NCI-H2081 treated with DMSO at 0.1 percent for 48 hours (cell line): ENCODE measurements at places on chromosomes 11 and 22.

- DNase-seq: no peak
Measured at GRCh38 chr11:76462317-76462716, 17.5 kb downstream of the EMSY start.

DNA sequence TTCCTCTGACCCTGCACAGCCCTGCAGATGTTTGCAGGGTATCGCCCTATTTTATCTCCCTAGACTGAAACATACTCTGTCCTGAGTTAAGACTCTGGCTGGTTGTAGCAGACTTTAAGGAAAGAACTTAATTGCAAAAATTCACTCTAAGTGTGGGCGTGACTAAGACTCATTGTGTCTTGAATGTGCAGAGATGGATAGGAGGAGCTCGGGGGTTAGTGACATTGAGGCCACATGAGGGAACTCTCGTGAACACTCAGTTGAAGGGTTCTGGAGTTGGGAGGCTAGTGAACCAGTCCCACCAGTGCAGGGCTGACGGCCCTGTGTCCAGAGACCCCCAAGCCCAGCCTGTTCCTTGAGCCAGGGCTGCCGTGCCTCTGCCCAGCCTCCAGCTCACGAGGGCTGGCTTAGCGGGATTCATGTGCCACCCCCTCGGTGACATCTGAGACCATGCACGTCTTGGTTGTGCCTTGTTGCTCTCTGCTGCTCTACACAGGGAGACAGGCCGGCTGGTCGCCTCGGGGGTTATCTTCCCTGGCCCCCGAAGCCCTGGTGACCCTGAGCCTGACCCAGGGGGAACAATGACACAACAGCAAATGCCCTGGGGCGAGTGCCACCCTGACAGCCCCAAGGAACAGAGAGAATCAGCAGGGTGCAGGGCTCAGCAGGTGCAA, 11.4 kb upstream of the TBX1 start:
- DNase-seq: no peak

GRCh38 chr22:46240907-46241306, 9.2 kb downstream of the CDPF1 start:
- DNase-seq: no peak

- DNase-seq: no peak
Measured at GRCh38 chr11:6705905-6706535, 22.9 kb upstream of the MRPL17 start.

DNA sequence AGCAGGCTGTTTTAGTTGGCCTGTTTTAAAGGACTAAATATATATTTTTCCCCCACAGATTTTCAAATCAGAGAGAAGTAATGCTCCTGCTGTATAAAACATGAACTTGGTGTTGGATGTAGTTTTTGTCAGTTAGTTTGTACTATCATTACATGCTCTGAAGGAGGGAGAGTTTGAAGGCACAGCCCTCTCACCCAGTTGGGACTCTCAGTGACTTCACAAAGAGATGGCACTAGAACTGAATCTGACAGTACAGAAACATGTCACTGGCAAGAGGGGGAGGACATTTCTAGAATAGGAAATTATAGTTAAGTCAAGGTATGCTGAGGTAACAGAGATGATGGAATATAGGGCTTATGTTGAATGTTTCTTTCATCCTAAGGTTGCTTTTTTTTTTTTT, 21.0 kb upstream of the C1QTNF4 start:
- DNase-seq: no peak

- DNase-seq: no peak
Measured at GRCh38 chr11:96123301-96123700, 199.4 kb upstream of the MTMR2 start.

DNA sequence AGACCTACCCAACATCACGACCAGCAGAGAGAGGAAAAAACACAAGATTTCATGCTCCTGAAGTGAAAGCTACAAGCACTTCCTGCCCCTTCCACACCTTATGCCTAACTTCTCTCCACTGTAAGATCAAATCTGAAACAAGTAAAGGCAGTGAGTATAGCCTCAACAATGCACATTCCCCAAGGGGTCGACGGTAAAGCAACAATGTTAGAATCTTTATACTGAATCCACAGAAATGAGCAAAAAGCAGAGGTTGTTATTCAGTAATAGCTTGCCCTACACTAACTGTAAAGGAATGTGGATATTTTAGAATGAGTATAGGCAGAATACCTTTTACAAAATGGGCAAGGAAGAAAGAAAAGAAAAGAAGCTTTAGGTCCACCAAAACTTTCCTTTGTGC, 15.6 kb downstream of the ARFGAP3 start:
- no peak for DNase-seq

- DNase-seq: no peak
Measured at GRCh38 chr11:2748061-2748813, 48.4 kb upstream of the KCNQ1OT1 start.

- no peak for DNase-seq
Measured at GRCh38 chr11:30712749-30713148, 126.6 kb upstream of the MPPED2 start.

- no peak for DNase-seq
Measured at GRCh38 chr11:9230296-9230695, 34.9 kb downstream of the DENND5A start.

- no peak for DNase-seq
Measured at GRCh38 chr22:50338860-50339462, 4.2 kb upstream of the PPP6R2 start.

DNA sequence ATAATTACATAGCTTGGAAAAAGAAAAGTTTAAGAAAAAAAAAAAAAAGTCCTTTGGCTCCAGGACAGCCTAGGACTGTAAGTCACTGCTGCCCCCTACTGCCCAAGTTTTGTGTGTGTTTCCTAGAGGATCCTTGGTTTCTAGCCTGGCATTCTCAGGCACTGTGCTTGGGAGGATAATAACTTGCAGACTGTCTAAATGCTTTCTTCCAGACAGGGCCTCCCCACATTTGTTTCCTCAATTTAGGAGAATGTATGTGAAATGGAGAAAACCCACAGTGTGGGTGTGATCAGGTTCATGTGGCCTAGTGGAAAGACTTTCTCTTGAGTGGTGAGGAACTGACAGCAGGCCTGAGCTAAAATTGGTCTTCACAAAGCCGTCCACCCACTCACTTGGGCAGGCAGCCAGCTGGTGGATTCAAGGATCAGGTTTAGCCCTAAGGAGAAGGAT, 191.0 kb downstream of the NAV2 start:
- DNase-seq: peak; percentile 32

DNA sequence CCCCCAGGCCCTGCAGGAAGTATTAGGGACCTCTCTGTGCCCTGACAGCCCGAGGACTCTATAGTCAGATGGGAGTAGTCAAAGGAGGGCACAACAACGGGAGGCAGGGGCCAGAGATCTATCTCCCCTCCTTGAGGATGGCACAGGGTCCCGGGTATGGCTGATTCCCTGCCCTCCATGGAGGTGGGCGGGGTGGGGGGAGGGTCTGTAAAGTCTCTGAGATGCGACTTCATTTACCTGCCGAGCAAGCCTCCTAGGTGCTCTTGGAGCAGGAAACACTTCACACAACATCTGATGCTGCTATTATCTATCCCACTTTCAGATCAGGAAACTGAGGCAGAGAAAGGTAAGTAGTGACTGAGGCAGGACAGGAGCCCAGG, 769 bp upstream of the CDC42EP1 start:
- DNase-seq: no peak

DNA sequence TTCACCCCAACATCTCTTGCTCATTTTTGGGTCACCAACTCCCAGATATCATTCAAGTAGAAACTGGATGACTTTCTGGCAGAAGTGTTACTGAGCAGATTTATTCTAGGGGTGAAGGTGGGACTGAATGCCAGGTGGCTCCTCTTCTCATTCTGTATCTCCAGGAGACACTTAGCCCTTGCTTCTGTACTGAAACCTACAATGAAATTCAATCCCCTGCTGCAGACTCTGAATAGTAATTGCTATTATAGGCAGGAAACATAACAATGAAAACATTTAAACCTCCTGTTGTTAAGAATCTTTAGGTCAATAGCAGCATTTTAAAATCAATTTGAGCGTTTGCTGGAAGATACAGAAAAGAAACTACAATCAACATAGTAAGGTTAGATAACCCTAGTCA, 879.4 kb upstream of the TENM4 start:
- DNase-seq: no peak

DNA sequence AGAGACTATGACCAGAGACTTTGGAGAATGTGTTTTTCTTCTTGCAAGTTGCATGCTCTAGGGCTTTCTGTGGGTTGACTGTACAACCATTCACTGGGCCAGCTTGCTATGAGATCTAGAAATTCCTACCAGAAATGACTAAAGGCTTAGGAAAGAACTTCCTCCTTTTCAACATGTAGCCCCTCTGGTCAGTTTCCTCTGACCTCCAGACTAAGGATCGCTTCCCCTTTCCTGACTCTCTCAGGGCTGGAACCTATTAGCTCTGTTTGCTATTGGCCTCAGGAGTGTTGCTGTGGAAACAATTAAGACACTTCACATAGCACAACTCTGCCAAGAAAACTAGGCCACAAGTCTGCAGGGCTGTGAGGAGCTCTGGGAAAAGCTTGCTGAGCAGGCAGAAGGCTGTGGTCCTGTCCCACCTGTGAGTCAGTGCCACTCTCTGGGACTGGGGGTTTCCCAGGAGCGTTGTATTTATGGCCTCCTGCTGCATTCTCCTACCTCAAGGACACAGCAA, 10.7 kb downstream of the CRY2 start:
- DNase-seq: no peak

GRCh38 chr22:16806401-16806800, 18.8 kb downstream of the XKR3 start:
- DNase-seq: no peak

- DNase-seq: no peak
Measured at GRCh38 chr11:70383664-70384565, 14.4 kb upstream of the CTTN start.

GRCh38 chr22:27859336-27859735, 57.8 kb upstream of the MN1 start:
- DNase-seq: no peak

DNA sequence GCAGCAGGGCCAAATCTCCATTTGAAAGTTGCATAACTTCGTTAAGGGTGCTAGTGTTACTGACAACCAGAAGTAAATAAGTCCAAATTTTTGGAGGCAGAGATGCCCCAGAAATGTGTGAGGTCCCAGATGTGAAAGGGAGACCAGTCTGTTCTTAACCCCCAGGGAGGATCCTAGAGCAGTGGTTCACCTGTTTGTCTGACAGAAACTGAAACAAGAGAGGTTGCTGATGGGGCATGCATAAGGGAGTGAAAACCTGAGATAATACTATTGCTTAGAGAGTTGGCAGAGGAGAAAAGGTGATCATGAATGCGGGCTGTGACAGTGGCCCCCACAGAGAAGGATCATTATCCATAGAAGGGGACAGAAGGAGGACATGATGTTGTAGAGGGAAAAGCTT, 3.8 kb downstream of the CBLIF start:
- no peak for DNase-seq

DNA sequence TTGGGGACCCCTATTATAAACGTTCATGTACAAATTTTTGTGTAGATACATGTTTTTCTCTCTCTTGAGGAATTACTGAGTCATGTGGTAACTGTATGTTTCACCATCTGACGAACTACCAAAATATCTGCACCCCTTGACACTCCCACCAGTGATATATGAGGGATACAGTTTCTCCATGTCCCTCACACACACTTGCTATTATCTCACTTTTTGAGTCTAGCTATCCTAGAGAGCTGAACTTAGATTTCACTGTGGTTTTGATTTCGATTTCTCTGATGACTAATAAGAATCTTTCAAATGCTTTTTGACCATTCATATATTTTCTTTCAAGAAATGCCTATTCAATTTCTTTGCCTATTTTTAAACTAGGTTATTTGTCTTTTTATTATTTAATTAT, 200.2 kb downstream of the PGR start:
- no peak for DNase-seq

DNA sequence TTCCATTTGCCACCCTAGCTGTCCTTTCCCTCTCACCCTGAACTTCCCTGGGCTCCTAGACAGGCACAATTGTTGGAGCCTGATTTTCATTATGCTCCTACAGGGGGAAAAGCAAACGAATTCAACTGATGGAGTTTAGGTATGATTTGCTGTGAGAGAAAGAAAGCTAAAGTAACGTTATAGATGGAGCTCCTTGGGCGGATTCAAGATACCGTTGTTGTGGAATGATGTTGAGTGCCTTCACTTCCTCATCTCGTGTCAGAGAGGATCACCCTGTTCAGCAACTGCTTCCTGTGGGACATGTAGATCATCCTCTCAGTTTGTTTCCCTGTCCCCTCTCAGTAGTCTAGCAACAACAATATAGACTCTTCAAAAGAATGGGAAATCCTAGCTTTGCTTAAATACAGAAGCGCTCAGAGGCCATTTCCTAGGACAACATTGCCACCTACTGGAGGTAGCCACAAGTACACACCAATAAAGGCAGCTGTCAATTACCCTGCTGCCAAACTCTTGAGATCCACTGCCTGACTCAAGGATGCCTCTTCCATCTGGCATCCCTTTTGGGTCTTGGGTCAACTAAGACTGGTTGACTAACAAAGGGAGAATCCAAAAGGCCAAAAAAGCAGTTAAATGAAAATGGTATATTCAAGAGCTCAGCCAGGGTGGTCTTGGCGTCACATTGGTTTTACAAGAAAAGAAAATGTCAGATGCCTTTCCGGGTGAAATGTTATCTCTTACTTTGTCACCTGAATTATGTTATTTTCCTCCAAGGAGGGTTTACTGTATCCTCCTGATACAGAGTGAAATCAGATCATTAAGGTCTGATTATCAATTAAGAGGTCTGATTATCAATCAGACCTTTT, 13.5 kb upstream of the DTX4 start:
- peak; percentile 16 for DNase-seq

- DNase-seq: no peak
Measured at GRCh38 chr22:27801202-27801615, 347 bp downstream of the MN1 start.

DNA sequence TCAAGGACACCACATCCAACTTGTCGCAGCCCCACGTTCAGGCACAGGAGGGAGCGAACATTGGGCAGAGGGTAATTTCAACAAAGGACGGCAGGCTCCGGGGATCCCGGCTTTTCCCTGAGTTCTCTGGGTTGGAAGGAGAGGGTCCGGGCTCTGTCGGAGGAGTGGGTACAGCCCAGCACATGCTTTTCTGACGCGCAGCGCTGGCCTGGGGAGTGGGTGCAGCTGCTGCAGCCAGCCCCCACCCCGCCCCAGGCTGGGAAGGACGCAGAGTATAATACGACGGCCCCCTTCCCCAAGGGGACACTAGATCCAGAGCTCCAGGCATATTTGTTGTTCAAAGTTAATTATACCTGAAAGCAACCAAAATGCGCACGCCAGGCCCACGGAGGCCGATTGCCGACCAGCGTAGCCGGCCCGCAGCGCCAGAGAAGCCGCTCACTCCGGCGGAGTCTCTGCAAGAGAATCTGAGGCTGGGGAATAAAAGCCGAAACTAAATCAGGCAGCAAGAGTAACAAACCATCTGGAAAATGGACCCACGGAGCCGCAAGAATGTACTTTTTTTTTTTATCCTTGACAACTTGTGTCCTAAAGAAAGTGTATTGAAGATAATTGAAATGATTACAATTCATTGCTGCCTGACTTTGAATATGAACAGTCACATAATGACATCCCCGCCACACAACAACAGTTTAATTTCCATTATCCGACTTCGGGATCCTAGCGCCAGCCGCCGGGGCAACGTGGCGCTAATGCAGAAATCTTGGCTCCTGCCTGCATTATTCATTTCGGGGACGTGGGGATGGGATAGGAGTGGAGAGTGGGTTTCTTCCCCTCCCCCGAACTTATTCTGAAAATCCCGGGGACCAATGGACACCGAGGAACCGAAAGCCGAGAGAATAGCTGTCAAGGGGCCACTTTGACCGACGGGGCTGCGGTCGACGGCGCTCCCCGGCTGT, 14.0 kb upstream of the PAX6 start:
- DNase-seq: no peak

- no peak for DNase-seq
Measured at GRCh38 chr11:4050138-4050537, 44.5 kb upstream of the RRM1 start.
